ENCODE measurements at places on chromosomes 6 and 20. TPM values are rescaled to one million over a fixed set of nuclear protein-coding genes. Genes with fewer than 3 reads are reported as not detected.

TRAPPC3L gene
- total RNA-seq = not detected

SNAI1 gene
- not detected for total RNA-seq

CPXM1 gene
- not detected for total RNA-seq

GINS1 gene
- total RNA-seq = 31.1 TPM

TBC1D7 gene
- total RNA-seq = 10.6 TPM

EIF6 gene
- 277 TPM for total RNA-seq

TRIM10 gene
- total RNA-seq = not detected

EPB41L1 gene
- 12.8 TPM for total RNA-seq

MOCS3 gene
- total RNA-seq = 9.1 TPM

TFAP2D gene
- not detected for total RNA-seq

HAO1 gene
- total RNA-seq = not detected

GNRH2 gene
- not detected for total RNA-seq

ANKRD66 gene
- not detected for total RNA-seq

BRPF3 gene
- total RNA-seq = 8.2 TPM

SLA2 gene
- not detected for total RNA-seq

DZANK1 gene
- 1.2 TPM for total RNA-seq

BCAS4 gene
- total RNA-seq = 14.5 TPM

SRMS gene
- total RNA-seq = not detected

MAS1 gene
- not detected for total RNA-seq

HRH3 gene
- not detected for total RNA-seq

NANP gene
- 8.6 TPM for total RNA-seq

MYBL2 gene
- total RNA-seq = 22.2 TPM

ETV7 gene
- total RNA-seq = 0.17 TPM

CTCFL gene
- total RNA-seq = not detected

MRAP2 gene
- total RNA-seq = 0.51 TPM

ADAT2 gene
- 7.3 TPM for total RNA-seq

GNMT gene
- total RNA-seq = not detected

NRSN1 gene
- not detected for total RNA-seq

RBPJL gene
- total RNA-seq = not detected

RIMS1 gene
- total RNA-seq = 1.9 TPM

CST2 gene
- not detected for total RNA-seq

UTRN gene
- total RNA-seq = 71.8 TPM

ATP6V1G2 gene
- 3.3 TPM for total RNA-seq

HLA-DMA gene
- 4.0 TPM for total RNA-seq

TMEM74B gene
- not detected for total RNA-seq

TRIM31 gene
- not detected for total RNA-seq

Measured in LHCN-M2 (cell line).